Hypothalamus (tissue), 51 donors: ENCODE measurements at places on chromosomes 16 and 17.
A peak's percentile ranks its signal among the peaks of the same experiment; 100 is the strongest.

GRCh38 chr17:51427323-51427811 is 167.0 kb downstream of the UTP18 start:
- DNase-seq = no peak

GRCh38 chr16:72988569-72988968 is 59.4 kb downstream of the ZFHX3 start:
- DNase-seq = no peak

- peak; percentile 37 for DNase-seq
Observed at GRCh38 chr16:88785106-88785924, at the start of gene PIEZO1. Gene PIEZO1 (minus strand): TSS chr16:88785220. CDS start chr16:88784964, 256 bp downstream.

GRCh38 chr17:72175263-72175662 is 54.4 kb downstream of the SOX9 start:
- DNase-seq = no peak
